ENCODE measurements at places on chromosomes 3 and 15. TPM values are rescaled to one million over a fixed set of nuclear protein-coding genes. Genes with fewer than 3 reads are reported as not detected.

- no peak for DNase-seq
Observed at GRCh38 chr15:73982222-73982962, 9.7 kb downstream of the STOML1 start.

GRCh38 chr15:38894243-38894948 lies 329.8 kb upstream of the RASGRP1 start:
- no peak for DNase-seq

FBXL22 gene
- total RNA-seq: 1.1 TPM

FAM98B gene
- 56.7 TPM for total RNA-seq

DNA sequence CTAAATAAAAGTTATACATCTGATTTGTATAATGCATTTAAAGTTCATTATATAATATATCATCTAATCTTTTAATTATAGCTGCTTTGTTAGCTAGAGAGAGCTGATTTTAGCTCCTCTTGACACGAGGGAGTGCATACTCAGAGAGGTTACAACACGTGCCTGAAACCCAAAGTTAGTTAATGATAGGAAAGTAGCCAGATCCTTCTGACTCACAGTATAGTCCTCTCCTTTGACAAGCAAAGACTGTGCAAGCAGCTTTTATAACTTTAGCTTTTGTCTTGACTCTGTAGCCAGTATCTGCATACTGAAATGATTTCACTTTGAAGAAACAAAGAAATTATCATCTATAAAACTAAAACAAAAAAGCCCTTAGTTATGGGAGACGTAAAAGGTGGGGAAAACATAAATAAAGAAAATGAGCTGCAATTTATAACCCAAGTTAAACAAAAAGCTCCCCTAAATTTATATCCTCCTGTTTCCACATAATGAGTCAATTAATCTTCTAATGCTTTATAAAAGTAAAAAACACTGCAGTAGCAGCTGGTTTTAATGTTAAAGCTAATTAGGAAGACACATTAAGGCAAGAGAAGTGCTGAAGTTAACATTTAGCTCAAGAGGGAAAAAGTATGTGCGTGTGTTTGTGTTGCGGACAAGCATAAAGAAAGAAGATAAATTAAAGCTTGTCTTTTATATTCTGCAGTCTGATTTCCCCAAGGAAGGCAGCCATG lies 13.1 kb downstream of the GABRR3 start:
- no peak for DNase-seq

- peak; percentile 26 for DNase-seq
Observed at GRCh38 chr15:89129123-89129815, 41.0 kb downstream of the ABHD2 start.

GRCh38 chr3:25339225-25339624 lies 88.8 kb upstream of the RARB start:
- no peak for DNase-seq

GRCh38 chr3:193816656-193817311 lies 223.8 kb downstream of the OPA1 start:
- DNase-seq: no peak

SNX33 gene
- 3.5 TPM for total RNA-seq

GRCh38 chr3:41202834-41203345 lies 3.6 kb downstream of the CTNNB1 start:
- no peak for DNase-seq

- DNase-seq: no peak
Observed at GRCh38 chr15:41483115-41483514, 10.6 kb upstream of the ITPKA start.

DNA sequence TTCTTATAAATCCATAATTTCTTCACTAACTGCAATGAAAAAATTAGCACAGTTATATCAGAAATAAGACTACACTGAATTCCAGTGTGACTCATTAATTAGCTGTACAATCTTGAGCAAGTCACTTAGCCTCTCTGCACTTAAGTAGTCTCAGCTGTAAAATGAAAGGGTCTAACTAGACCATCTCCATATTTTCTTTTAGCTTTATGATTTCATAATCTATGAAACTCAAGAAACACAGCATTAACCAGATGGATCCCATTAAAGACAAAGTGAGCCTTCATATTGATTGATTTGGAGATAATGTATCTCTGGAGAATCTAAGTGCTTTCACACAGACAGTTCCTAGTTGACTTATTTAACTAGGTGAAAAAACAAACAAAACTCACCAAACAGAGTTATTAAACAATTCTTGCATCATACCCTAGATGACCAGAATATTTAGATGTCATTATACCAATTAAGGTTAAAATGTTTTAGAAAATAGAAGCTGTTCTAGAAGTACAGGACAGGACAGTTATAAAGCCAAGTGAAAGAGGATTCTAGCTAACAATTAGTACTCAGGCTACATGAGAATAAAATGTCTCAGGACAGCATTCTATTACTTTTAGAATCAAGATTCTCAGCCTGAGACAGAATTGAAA lies 11.2 kb downstream of the CSNK1G1 start:
- DNase-seq: no peak

CCR9 gene
- 7.3 TPM for total RNA-seq

DNA sequence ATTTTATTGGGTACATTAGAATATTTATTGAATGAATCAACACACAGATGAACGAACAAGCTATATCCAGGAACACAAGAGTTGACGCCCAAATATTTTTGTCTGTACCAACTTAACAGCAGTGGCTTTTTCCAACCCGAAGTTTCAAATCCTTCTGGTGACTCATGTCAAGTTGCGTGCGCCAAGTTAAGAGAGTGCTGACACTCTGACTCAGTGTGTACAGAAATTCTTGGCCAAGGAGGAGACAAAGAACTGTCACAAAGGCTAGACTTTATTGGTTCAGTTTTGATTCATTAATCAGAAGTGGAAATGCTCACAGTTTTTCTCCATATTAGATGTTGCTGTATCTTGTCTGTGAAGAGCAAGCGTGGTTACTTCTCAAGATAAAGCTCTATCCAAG lies 59.6 kb upstream of the TSC22D2 start:
- no peak for DNase-seq

GRCh38 chr3:33075995-33076394 lies 21.0 kb downstream of the GLB1 start:
- no peak for DNase-seq

DNA sequence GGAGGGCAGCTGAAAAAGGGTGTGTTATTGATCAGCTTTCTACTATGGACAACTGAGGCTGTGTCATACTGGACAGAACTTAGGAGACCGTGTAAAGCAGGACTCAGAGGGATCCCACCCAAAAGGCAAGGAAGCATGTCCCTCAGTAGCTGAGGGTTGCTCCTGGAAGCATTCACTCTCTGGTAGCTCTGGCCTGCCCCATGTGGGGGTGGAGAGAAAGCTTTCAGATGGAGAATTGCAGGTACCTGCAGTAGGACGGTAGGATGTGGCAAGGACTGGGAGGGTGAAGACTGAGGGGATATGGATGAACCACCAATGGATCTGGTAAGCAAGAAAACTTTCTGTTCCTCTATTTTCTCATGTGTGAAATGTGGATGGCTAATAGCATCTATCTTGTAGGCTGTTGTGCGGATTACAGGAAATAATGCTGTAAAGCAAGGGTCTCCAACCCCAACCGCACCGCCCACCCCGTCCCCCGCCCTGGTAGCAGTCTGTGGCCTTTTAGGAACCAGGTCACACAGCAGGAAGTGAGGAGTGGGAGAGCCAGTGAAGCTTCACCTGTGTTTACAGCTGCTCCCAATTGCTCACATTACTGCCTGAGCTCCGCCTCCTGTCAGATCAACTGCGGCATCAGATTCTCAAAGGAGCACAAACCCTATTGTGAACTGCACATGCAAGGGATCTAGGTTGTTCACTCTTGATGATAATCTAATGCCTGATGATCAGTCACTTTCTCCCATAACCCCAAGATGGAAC lies 157.7 kb upstream of the PROK2 start:
- no peak for DNase-seq

DNA sequence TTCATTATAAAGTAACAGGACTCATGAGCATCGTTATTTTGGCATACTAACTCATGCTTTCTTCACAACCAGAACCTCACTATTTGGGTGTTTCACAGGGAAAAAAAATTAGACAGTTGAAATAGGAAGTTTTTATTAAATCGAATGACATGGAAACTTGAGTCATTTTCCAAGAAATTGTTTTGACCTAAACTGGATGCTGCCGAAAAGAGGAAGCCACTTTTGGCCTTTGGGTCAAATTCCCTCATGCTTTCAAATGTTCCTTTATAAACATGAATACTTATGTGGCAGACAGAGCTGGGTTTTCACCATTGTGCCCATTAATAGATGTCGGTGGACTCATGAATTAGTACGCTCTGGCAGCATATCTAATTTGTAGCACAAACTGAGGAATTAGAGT lies 224.9 kb downstream of the MCTP2 start:
- DNase-seq: no peak

- DNase-seq: no peak
Observed at GRCh38 chr3:43854283-43854682, 163.5 kb downstream of the ABHD5 start.

DNA sequence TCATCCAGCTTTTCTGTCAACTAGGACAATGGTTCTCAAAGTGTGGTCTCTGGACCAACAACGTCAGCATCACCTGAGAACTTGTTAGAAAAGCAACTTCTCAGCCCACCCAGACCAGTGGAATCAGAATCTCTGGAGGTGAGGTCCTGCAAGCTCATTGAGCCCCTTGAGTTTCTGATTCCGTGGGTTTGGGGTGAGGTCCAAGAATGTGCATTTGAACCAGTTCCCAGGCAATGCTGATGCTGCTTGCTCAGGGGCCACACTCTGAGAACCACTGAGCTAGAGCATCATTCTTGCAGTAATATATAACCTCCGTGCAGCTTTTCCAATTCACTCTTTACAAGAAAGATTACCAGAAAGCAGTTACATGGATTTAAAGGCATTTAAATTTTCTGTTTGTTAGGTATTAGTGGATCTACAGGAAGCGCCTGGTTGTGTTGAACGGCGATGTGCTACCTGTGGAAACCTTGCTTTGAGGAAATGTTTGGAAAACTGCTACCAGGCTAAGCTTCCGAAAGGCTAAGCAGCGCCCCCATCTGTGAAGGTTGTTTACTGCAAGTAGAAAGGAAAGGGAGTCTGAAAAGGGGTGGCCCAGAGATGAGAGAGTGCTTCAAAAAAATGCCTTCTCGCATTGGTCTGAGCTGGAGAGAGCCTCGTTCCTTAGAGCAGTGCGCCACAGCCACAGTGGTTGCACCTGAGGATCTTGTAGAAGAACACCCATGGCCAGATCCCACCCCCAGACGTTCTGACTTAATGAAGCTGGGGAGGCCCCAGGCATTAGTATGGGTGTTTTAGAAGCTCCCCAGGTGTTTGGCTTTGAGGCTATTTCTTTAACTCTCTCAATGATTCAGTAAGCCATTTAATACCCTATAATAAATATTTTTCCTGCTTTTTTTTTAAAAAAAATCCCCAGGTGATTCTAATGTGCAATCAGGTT lies 50.0 kb downstream of the RLBP1 start:
- peak; percentile 9 for DNase-seq

- peak; percentile 73 for DNase-seq
Observed at GRCh38 chr15:48975472-48976419, 12.0 kb upstream of the SHC4 start.

RAB6B gene
- total RNA-seq: 0.24 TPM

GRCh38 chr3:159252274-159252673 lies 450.4 kb downstream of the MFSD1 start:
- no peak for DNase-seq

GRCh38 chr3:111617912-111618601 lies 22.9 kb upstream of the ZBED2 start:
- DNase-seq: no peak

FBXL2 gene
- not detected for total RNA-seq

- DNase-seq: no peak
Observed at GRCh38 chr3:21290557-21290956, 460.5 kb downstream of the ZNF385D start.

SNAPC5 gene
- total RNA-seq: 46.9 TPM

DNA sequence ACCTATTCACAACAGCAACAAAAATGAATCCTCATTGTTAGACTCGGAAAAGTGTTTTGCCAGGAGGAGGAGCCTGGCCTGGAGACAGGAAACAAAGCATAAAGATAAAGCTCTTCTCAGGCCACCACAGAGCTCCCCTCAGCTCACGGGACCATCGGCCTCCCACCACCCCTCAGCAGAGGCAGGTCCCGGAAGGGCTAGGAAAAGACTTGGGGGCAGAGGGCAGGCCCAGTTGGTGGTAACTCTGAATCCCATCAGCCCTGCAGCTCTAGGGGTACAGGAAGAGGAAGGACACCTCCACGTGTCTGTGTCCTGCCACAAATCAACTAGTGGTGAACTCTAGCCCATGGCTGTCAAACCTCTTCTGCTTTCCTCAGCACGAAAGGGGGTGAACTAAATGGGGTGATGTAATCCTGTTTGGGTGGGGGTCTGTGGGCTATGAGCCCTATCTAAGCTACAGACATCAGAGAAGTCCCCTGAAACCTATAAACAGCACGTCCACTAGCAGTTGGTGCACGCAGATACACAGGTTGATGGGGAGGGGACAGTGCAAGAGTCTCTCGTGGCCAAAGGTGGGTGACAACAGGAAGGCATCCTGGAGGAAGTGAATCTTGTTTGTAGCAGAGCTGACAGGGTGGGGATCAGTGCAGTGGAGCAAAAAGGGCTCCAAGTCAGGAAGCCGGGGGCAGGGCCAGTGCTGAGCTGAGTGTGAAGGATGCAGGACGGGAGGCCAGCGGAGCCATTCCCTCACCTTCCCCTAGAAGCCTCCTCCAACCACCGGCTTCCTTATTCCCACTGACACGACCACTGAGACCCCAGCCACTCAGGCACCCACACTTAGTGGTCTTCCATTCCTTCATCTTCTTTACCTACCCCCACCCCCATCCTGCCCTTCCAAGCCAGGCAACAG lies 111.1 kb upstream of the HACD2 start:
- DNase-seq: no peak

ITGA11 gene
- not detected for total RNA-seq

GRCh38 chr15:27701014-27701413 lies 398.1 kb downstream of the OCA2 start:
- no peak for DNase-seq

FANCD2OS gene
- not detected for total RNA-seq

STARD9 gene
- total RNA-seq: 7.6 TPM

- DNase-seq: no peak
Observed at GRCh38 chr3:27072810-27073651, 296.2 kb downstream of the NEK10 start.

DNA sequence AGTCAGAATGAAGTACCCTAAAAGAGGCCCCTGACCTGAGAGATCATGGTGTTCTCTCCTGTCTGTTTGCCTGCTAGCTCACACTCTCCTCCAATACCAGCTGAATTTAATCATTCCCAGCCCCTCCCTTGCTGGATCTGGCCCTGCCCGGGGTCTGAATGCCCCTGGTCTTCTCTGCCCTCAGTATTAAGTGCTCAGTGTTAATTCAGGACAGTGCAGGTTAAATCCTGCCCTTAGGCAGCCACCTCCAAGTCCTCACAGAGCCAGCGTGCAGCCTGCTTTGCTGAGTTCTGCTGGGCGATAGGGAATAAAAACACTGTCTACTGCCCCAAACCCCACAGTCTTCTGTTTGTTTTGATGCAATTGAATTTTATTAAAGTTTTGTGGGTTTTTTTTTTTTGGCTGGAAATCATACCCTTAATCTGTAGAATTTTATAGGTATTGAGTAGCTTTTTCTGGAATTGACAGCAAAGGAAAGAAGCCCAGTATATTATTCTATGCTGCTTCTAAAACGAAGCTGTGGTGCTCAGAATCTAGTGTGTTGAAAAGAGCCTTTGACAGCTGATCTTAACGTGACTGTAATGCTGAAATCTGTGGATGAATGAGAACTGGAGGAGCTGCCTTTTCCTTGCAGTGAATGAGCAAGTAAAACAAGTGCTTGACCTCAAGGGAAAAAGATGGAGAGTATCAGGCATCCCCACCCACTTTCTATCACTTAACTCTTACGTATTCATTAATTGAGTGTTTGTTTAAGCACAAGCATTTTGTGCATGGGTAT lies 12.3 kb upstream of the BDH1 start:
- no peak for DNase-seq

All from CD8-positive, alpha-beta memory T cell (primary cell).